ENCODE measurements at places on chromosomes 7 and 10.
A peak's percentile ranks its signal among the peaks of the same experiment; 100 is the strongest.

DNA sequence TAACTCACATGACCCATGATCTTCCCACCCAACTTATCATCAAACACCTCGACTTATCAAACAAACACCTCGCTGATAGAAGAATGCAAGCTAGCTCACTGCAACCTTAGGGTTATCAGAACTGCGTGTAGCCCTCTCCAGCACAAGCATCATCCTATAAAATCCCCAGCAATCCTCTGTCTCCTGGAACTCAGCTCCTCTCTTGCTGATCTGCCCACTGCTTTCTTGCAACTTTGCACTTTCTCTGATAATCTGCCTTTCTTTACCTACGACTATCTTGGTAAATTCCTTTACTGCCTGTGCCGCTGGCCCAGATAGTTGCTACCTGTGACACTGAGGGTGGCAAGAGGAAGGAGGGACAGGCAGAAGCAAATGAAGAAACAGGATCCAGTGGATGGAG, 210.9 kb downstream of the ACTR3B start:
- no peak for DNase-seq

- no peak for DNase-seq
Observed at GRCh38 chr7:105621617-105622016, 40.3 kb upstream of the EFCAB10 start.

DNA sequence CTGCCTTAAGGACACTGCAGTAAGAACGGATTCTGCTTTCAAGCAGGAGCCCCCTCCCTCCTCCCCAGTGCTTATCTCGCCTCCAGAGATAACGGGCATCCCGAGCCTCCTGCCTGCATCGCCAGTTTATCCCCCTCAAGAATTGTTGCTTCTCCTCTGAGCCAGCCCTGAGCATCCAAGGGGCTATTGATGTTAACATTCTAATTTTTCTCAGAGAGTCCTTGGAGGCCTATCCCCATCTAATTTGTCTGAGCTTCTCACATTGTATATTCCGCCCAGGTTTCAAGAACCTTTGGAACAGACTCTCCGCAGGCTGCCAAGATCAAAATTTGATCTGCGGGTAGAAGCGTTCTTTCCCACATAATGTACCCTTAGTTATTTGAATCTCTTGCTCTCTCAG, 180.0 kb downstream of the GFRA1 start:
- DNase-seq, result no peak

GRCh38 chr10:9851808-9852207, 1165.9 kb upstream of the CELF2 start:
- DNase-seq, result no peak

GRCh38 chr7:46363688-46364087, 442.6 kb upstream of the IGFBP3 start:
- DNase-seq, result peak; percentile 28

GRCh38 chr10:69860271-69860670, 58.6 kb downstream of the COL13A1 start:
- no peak for DNase-seq

- DNase-seq, result no peak
Observed at GRCh38 chr7:1852517-1853430, 182.7 kb downstream of the ELFN1 start.

GRCh38 chr10:118500477-118501104, 94.9 kb downstream of the PRLHR start:
- no peak for DNase-seq

GRCh38 chr7:5296611-5297226, 14.0 kb downstream of the SLC29A4 start:
- no peak for DNase-seq

GRCh38 chr7:113086431-113086888, at the start of gene GPR85:
TSS of gene GPR85 (minus strand) at chr7:113086827. CDS start at chr7:113084721, 2,106 bp downstream.
- DNase-seq, result peak; percentile 77

GRCh38 chr7:100516135-100516812, 22.7 kb upstream of the AGFG2 start:
- no peak for DNase-seq

- DNase-seq, result no peak
Observed at GRCh38 chr10:47246406-47247147, 53.4 kb upstream of the GDF10 start.

- DNase-seq, result no peak
Observed at GRCh38 chr7:100010901-100011300, 4.5 kb upstream of the ZKSCAN1 start.

DNA sequence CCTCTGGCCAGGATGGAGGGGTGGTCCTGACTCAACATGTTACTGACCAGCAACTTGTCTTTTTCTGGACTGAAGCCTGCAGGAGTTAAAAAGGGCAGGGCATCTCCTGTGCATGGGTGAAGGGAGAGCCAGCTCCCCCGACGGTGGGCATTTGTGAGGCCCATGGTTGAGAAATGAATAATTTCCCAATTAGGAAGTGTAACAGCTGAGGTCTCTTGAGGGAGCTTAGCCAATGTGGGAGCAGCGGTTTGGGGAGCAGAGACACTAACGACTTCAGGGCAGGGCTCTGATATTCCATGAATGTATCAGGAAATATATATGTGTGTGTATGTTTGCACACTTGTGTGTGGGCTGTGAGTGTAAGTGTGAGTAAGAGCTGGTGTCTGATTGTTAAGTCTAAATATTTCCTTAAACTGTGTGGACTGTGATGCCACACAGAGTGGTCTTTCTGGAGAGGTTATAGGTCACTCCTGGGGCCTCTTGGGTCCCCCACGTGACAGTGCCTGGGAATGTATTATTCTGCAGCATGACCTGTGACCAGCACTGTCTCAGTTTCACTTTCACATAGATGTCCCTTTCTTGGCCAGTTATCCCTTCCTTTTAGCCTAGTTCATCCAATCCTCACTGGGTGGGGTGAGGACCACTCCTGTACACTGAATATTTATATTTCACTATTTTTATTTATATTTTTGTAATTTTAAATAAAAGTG, 6.0 kb downstream of the PLAU start:
- DNase-seq, result no peak

GRCh38 chr7:26853788-26854393, 10.5 kb downstream of the SKAP2 start:
- no peak for DNase-seq

DNA sequence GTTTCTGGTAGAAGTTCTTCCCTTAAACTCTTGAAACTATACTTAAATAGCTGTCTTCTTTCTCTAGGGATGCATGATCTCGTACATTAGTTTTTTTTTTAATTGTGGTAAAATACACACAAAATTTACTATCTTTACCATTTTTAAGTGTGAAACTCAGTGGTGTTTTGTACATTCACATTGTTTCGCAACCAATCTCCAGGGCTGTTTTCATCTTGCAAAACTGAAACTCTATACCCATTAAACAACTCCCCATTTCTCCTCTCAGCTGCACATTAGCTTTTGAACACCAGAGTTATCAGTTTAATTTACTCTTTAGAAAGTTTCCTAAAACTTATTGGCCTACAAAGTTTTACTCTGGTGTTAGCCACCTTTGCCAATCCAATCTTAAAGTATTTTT, 45.5 kb upstream of the PRKAR2B start:
- DNase-seq, result no peak

- DNase-seq, result no peak
Observed at GRCh38 chr7:39588416-39588815, 22.2 kb downstream of the YAE1 start.

- no peak for DNase-seq
Observed at GRCh38 chr7:23422909-23423308, 47.4 kb downstream of the IGF2BP3 start.

DNA sequence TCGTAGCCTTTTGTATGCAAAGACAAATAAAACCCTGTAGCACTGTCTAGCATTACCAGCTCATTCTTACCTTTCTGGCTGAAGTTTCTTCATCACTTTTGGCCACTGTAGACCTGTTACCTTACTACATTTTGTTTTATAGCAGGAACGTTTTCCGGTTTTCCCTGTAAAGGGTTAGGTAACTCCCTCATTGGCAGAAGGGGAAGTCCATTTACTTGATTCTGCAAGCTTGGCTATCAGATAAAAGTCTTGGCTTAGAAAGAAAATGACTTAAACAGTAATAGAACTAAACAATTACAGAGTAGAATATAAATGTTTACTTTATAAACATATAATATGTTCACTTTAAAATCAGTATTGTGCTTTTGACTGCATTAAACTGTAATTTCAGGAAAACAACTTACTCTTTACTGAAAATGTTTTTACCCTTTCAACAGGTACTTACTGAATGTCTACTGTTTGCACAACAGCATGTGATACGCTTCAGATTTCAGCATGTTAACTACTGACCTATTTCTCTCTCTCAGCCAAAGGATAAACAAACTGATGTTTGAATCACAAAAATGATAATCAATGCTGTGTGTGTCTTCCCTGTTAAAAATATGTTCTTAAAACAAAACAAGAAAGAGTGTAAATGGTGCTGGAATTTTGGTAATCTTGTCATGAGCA, 67.1 kb downstream of the OTUD1 start:
- DNase-seq, result peak; percentile 6

DNA sequence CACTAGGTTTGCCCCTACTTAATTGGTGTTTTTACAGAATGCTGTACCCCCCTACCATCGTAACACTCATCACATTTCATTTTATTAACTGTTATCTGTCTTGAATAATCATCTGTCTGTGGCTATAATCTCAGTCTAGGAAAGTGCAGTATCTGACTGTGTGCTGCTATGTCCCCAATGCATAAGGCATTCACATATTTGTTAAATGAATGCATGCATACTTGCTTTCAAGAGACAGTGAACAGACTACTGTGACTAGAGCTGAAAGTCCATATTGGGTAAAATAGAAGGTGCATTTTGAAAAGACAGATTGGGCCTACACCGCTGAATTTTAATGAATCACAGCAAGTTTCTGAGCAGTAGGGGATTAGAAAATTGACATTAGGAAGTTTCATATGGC, 112.3 kb downstream of the ARHGAP12 start:
- no peak for DNase-seq

DNA sequence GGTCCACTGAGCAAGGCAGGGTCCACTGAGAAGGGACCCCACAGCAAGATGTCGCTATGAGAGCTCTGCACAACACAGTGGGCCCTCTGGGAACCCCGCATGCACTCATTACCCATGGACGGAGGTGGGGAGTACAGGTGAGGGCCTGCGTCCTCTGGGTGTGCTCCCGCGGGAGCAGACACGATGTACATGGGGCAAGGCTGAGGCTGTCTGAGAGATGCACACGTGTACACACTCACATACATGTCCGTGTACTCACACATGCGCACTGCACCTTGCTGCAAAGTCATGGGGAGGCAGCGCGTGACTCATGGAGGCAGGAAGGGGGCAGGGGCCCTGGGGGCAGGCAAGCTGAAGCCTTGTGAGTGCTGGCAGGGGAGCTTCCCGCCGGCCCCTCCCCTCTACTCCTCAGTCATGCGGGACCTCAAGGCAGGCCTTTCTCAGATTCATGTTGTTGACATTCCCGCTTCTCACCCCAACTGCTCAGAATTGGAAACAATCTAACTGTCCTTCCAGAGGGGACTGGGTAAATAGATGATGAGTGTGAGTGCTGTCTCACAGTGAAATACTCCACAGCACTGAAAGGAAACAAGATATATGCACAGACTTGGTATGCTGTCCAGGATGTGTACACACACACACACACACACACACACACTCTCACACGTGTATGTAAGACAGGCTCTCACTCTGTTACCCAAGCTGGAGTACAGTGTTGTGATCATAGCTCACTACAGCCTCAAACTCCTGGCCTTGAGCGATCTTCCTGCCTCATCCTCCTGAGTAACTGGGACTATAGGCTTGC, 40.0 kb downstream of the GOLGA7B start:
- DNase-seq, result no peak

DNA sequence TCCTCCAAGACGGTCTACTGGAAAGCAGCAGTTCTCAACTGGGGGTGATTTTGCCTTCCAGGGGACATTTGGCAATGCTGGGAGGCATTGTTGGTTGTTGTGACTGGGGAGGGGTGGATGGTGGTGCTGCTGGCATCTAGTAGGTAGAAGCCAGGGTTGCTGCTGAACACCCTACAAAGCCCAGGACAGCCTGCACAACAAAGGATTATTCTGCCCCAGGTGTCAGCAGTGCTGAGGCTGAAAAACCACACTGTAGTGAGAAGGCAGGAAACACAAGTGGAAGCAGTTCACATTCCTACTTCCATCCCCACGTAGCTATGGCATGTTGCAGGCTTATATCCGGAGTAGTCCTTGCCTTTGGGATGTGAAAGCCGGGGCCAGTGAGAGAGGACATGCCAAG, 86.9 kb downstream of the AOAH start:
- no peak for DNase-seq

- no peak for DNase-seq
Observed at GRCh38 chr7:47149971-47150370, 431.9 kb downstream of the TNS3 start.

- DNase-seq, result no peak
Observed at GRCh38 chr7:50632561-50633413, 67.6 kb upstream of the DDC start.

DNA sequence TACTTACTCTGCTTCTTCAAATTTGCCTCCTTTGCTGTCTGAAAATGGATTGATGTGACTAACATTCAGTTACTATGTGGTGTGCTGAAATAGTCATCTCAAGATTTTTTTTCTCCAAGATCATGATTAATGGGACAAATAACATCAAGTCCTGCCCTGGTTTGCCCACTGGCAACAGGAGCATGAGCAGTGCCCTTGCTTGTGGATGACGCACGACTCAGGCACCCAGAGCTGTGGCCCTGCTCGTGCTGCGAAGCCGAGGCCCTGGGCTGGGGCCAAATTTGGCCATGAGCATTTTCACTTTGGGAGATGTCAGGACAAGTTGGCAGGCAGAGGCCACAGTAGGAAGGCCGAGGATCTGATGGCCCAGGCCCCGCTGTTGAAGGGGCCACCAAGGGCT, 239.8 kb upstream of the IGFBP3 start:
- DNase-seq, result no peak

- DNase-seq, result peak; percentile 1
Observed at GRCh38 chr10:103153302-103154197, 39.5 kb downstream of the NT5C2 start.

DNA sequence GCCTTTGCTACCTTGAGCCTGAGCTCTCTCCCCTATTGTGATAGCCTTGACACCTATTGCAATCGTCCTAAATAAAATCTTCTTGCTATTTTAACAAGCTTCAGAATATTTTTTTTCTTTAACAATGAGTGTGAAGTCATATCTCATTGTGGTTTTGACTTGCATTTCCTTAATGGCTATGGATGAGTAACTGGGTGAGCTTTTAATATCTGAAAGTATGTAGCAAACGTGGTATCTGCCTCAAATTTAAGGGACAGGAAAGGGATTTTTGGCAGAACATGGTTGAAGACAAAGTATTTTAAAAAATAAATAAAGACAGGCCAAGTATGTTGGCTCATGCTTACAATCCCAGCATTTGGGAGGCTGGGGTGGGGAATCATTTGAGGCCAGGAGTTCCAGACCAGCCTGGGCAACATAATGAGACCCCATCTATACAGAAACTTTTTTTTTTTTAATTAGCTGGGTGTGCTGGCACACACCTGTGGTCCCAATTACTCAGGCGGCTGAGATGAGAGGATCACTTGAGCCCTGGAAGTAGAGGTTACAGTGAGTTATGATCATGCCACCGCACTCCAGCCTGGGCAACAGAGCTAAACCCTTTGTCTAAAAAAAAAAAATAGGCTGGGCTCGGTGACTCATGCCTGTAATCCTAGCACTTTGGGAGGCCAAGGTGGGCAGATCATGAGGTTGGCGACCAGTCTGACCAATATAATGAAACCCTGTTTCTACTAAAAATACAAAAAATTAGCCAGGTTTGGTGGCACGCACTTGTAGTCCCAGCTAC, 319.3 kb upstream of the NRP1 start:
- no peak for DNase-seq

Measured in NCI-H774 (cell line).